GM19239 (cell line): ENCODE measurements at places on chromosomes 1 and 21.

DNA sequence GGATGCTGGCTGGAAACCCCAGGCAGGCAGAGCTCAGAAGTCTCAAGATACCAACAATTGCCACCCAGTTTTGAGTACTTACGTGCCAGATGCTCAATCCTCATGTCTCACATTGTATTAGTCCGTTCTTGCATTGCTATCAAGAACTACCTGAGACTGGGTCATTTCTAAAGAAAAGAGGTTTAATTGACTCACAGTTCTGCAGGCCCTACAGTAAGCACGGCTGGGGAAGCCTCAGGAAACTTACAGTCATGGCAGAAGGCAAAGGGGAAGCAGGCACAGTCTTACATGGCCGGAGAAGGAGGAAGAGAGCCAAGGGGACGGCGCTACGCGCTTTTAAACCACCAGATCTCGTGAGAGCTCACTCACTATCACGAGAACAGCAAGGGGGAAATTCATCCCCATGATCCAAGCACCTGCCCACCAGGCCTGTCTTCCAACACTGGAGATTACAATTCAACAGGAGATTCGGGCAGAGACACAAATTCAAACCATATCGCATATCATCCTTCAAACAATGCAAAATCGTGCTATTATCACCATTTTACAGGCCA, 58.0 kb downstream of the KAZN start:
- no peak for DNase-seq

DNA sequence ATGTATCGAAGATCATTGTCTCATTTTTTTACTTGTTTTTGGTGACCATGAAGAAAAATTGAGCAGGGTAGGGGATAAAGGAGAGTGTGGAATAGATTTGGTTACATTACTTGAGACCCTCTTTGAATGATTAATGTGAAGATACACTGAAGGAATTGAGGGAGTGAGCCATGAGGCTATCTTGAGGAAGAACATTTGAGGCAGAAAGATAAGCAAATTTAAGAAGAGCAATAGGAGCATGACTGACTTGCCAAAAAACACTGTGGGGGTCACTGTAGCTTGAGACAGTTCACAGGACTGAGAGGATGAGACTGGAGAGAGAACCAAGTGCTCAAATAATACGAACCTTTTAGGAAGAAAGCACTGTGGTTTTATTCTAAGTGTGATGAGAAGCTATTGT, 43.1 kb upstream of the PTPRC start:
- no peak for DNase-seq

DNA sequence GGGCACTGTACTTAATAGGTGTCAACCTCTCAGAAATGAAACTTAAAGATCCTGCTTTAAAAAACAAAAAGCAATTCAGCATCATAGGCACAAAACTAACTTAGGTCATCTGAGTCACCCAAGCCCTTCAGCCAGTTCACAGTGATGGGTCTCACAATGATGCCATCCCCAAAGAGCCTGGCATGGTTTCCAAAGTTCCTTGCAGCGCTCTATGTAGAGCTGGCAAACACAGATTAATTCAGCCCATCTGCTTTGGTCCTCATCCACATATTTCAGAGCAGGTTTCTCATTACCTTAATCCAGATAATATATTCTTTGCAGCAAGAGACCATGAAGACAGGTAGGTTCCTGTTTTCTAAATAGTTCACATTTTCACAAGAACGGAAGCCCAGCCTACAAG, 14.6 kb upstream of the PLA2G2C start:
- no peak for DNase-seq

- DNase-seq: no peak
Measured at GRCh38 chr1:12005488-12006166, 13.7 kb upstream of the MIIP start.

- DNase-seq: no peak
Measured at GRCh38 chr1:7008331-7008730, 223.1 kb downstream of the CAMTA1 start.

DNA sequence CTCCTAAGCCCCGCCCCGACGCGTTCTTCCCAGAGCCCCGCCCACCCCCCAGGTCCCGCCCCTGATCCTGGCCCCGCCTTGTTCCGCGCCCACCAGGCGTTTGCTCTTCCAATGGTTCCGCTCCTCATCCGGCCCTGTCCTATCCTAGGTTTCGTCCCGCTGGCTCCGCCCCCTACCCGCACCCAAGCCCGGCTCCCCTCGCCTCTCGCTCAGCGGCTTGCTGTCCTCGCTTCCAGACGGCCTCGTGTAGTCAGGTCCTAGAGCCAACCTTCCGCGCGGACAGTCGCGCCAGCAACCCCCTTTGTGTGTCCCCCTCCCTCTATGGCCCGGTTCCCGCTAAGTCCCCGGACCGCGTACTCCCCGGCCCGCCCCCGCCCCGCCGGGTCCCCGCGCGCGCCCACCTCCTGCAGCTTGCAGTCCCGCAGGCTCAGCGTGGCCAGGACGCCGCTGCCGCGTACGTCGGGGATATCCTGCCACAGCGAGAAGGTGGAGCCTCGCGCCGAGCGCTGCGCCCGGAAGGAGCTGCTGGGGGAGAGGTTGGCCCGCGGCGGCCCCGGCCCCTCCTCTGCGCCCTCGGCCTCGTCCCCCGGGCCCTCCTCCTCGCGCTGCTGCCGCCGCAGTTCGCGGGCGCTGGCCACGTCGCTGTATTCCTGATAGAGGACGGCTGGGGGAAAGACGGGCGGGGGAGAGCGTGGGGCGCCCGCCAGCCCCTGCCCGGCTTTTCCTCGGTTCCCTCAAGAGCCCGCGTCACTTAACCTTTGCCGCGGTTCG, 5.7 kb downstream of the ARHGEF19 start:
- peak; percentile 83 for DNase-seq
